ENCODE measurements at places on chromosomes 2 and 18.

DNA sequence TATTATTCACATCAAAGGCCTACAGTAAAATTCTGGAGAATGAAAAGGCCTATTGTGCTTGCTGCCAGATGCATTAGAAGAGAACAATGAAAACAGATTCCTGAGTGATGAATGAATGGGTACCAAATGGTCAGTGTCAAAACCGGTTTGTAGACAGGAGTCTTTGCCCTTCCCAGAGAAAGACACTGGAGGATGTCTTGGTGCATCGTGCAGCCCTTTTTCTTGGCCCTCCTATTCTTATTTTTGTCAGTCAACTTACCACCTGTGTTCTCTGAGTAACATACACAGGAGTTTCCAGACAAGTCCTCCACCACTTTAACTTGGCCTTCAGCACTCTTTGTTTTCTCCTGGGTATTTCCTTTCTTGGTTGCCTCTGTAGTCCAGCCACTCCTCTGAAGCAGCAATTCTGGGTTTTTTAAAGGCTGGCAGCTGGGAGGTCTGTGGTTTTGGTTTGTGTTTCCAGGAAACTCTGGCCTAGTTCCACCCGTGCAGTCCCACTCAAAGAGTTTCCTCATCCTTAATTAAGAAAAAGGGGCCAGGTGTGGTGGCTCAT is 29.4 kb downstream of the PSTPIP2 start:
- peak overlapping the region; percentile 52 for H3K27ac ChIP-seq
- H3K4me1 ChIP-seq, result peaks cover 33% of the 10 kb centered on the region
- peak; percentile 82 for DNase-seq
- H3K36me3 ChIP-seq, result peaks cover 9% of the 10 kb centered on the region
- H3K4me3 ChIP-seq, result peak overlapping the region; percentile 66
- no peaks in the 10 kb centered on the region for H3K27me3 ChIP-seq

GRCh38 chr2:3236300-3237045 is 141.1 kb downstream of the EIPR1 start:
- H3K4me1 ChIP-seq, result peaks cover 17% of the 10 kb centered on the region
- DNase-seq, result no peak
- no peaks in the 10 kb centered on the region for H3K27me3 ChIP-seq
- no peak overlapping the region for H3K4me3 ChIP-seq
- peaks cover 43% of the 10 kb centered on the region for H3K36me3 ChIP-seq
- no peak overlapping the region for H3K27ac ChIP-seq

GRCh38 chr18:34758378-34758948 is 48.4 kb downstream of the DTNA start:
- no peak overlapping the region for H3K4me3 ChIP-seq
- H3K4me1 ChIP-seq, result no peaks in the 10 kb centered on the region
- H3K27ac ChIP-seq, result no peak overlapping the region
- no peaks in the 10 kb centered on the region for H3K36me3 ChIP-seq
- DNase-seq, result no peak

GRCh38 chr2:112682101-112682500 is 36.4 kb downstream of the SLC20A1 start:
- peaks cover 19% of the 10 kb centered on the region for H3K4me1 ChIP-seq
- no peak overlapping the region for H3K4me3 ChIP-seq
- no peaks in the 10 kb centered on the region for H3K36me3 ChIP-seq
- H3K27me3 ChIP-seq, result peaks cover 2% of the 10 kb centered on the region
- DNase-seq, result no peak
- H3K27ac ChIP-seq, result no peak overlapping the region

GRCh38 chr2:30234180-30234971 is 3.0 kb downstream of the LBH start:
- no peaks in the 10 kb centered on the region for H3K27me3 ChIP-seq
- H3K4me1 ChIP-seq, result peaks cover 63% of the 10 kb centered on the region
- peak overlapping the region; percentile 89 for H3K27ac ChIP-seq
- DNase-seq, result peak; percentile 86
- peak overlapping the region; percentile 84 for H3K4me3 ChIP-seq

- no peak overlapping the region for H3K4me3 ChIP-seq
- H3K36me3 ChIP-seq, result no peaks in the 10 kb centered on the region
- no peak for DNase-seq
These were observed 32.1 kb downstream of the ASAP2 start for GRCh38 chr2:9238591-9239326.

- H3K4me3 ChIP-seq, result no peak overlapping the region
- H3K4me1 ChIP-seq, result no peaks in the 10 kb centered on the region
- peaks cover 12% of the 10 kb centered on the region for H3K27me3 ChIP-seq
- no peak overlapping the region for H3K27ac ChIP-seq
- no peak for DNase-seq
These were observed 93.2 kb upstream of the CCDC150 start for GRCh38 chr2:196546151-196546919.

- no peaks in the 10 kb centered on the region for H3K27me3 ChIP-seq
- H3K4me1 ChIP-seq, result no peaks in the 10 kb centered on the region
- no peaks in the 10 kb centered on the region for H3K36me3 ChIP-seq
- no peak overlapping the region for H3K27ac ChIP-seq
These were observed 682.0 kb downstream of the IRS1 start for GRCh38 chr2:226117510-226118065.

GRCh38 chr2:76640905-76641304 is 881.3 kb downstream of the LRRTM4 start:
- H3K27ac ChIP-seq, result no peak overlapping the region
- H3K4me1 ChIP-seq, result no peaks in the 10 kb centered on the region
- no peaks in the 10 kb centered on the region for H3K36me3 ChIP-seq

DNA sequence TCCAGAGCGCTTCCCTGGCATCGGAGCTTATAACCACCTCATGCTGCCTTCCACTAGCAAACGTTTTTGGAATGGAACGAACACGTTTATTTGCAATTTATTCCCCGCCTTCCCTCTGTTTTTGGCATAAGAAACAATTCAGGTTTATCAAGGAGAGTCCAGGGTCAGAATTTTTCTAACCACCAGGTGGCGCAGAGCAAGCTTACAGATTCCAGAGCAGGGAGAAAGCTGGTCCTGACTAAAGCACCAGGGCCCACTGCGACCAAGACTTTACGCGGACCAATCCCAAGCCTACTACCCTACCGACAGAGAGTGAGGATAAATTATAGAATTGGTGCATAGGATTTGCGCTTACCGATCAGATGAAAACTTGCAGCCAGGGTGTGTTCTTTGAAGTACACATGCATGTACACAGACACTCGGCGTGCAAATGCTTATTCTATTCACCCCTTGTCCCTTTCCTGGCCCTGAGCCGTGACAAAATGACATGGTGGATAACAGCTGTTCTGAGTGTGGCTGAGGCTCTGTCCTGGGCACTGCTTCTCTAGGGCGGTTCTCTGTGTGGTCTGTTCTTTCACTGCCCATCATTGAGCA is 34.7 kb downstream of the NAPG start:
- H3K4me3 ChIP-seq, result peak overlapping the region; percentile 3
- H3K36me3 ChIP-seq, result peaks cover 10% of the 10 kb centered on the region
- H3K4me1 ChIP-seq, result peaks cover 11% of the 10 kb centered on the region
- peak; percentile 89 for DNase-seq

DNA sequence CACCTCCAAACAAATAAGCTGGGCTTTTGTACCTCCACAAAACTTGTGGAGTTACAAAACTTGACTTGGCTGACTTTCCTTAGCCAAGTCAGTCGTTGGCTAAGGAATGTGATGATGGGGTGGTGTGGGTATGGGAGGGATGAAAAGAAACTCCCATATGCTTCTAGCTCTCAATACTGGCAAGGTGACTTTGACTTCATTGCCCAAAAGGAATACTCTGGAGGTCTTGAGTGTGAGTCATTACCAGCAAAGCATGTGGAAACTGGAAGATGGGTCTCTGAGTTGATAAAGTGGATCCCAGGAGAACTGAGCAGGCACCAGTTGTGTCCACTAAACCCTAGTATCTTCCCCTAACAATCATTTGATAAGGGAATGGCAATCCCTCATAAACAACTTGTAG is 226.7 kb downstream of the GULP1 start:
- no peaks in the 10 kb centered on the region for H3K36me3 ChIP-seq
- H3K4me3 ChIP-seq, result no peak overlapping the region
- no peaks in the 10 kb centered on the region for H3K4me1 ChIP-seq
- no peak for DNase-seq

- no peak overlapping the region for H3K4me3 ChIP-seq
- no peaks in the 10 kb centered on the region for H3K36me3 ChIP-seq
- no peaks in the 10 kb centered on the region for H3K27me3 ChIP-seq
- no peaks in the 10 kb centered on the region for H3K4me1 ChIP-seq
- H3K27ac ChIP-seq, result no peak overlapping the region
- no peak for DNase-seq
These were observed 283.1 kb downstream of the TDRD15 start for GRCh38 chr2:21406911-21407310.

- no peaks in the 10 kb centered on the region for H3K4me1 ChIP-seq
- H3K27me3 ChIP-seq, result peaks cover 16% of the 10 kb centered on the region
- no peak overlapping the region for H3K27ac ChIP-seq
These were observed 130.7 kb upstream of the RNF152 start for GRCh38 chr18:62023536-62023935.

DNA sequence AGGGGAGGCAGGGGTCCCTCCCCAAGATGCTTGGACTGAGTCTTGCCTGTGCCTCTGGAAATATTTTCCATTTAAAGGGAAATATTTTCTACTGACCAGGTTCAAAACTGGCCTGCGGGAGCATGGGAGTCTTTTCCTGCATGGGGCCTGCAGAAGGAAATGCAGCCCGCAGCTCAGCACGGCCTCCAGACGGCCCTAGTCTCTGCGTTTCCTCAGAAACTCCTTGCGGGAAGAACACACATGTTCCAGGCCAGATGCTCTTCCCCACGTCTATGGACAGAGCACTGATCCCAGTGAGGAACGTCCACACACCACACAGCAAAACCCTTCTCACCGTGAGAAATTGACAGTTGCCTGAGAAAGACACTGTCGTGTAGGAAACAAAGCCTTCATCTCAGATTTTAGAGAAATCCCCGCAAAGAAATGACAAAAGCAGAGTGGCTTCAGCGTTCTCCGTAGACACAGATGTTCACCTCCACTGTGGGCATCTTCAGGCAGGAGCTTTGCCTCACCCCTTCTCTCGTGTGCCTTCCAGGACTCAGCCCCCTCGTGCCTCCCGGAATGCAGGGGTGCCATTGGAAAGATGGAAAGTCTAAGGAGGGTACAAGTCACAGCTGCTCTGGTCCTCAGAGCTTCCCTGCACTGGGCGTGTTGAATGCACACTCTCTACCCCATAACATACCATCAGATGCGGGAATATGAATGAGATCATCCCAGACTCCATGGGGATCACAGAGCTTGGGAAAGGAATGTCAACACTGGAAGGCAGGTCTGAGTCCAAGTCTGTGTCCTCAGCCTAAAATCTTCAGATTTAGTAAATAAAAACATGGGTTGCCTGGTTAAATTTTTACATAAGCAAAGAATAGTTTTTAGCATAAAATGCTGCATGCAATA is 438.7 kb upstream of the SALL3 start:
- no peak overlapping the region for H3K27ac ChIP-seq
- no peak overlapping the region for H3K4me3 ChIP-seq
- no peaks in the 10 kb centered on the region for H3K27me3 ChIP-seq
- no peaks in the 10 kb centered on the region for H3K36me3 ChIP-seq

- H3K27me3 ChIP-seq, result peaks cover 2% of the 10 kb centered on the region
- H3K4me3 ChIP-seq, result no peak overlapping the region
- no peak overlapping the region for H3K27ac ChIP-seq
- no peak for DNase-seq
These were observed 15.4 kb downstream of the DSG2 start for GRCh38 chr18:31513189-31513935.

- peaks cover 31% of the 10 kb centered on the region for H3K4me1 ChIP-seq
- no peak overlapping the region for H3K27ac ChIP-seq
- H3K4me3 ChIP-seq, result no peak overlapping the region
- peaks cover 22% of the 10 kb centered on the region for H3K36me3 ChIP-seq
- no peak for DNase-seq
These were observed 56.6 kb downstream of the HDAC4 start for GRCh38 chr2:239343946-239344856.
